SJSA1 (cell line): ENCODE measurements at places on chromosomes 6 and 20. TPM values are rescaled to one million over a fixed set of nuclear protein-coding genes. Genes with fewer than 3 reads are reported as not detected.

- no peaks in the 10 kb centered on the region for H3K27me3 ChIP-seq
- H3K36me3 ChIP-seq = no peaks in the 10 kb centered on the region
- H3K4me3 ChIP-seq = no peak overlapping the region
- no peak overlapping the region for H3K27ac ChIP-seq
- H3K4me1 ChIP-seq = no peaks in the 10 kb centered on the region
- no peak for DNase-seq
These were observed 43.8 kb downstream of the TAF4 start for GRCh38 chr20:62021793-62022385.

DNA sequence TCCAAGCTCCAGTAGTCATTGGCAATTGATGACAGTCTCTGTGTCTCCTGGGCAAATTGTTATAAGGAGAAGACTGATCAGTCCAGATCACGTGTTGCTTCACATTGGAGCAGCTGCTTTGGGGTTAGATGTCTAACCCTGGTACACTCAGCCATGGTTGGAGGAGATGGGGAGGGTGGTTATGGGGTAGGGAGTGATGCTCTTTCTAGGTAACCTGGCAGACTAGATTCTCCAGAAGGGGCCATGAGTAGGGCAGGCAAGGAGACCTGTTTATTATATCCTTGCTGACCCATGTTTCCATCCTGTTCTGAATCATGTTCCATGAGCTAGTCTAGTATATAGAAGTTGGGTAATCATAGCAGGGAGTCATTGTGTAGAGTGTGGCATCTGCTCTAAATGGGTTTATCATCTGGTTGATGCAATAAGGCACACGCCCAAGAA, 50.8 kb upstream of the BACH2 start:
- no peak for DNase-seq
- H3K27ac ChIP-seq = no peak overlapping the region
- H3K4me1 ChIP-seq = peaks cover 13% of the 10 kb centered on the region
- no peak overlapping the region for H3K4me3 ChIP-seq

GRCh38 chr20:17617212-17617867, 47.5 kb downstream of the DSTN start:
- H3K27me3 ChIP-seq = no peaks in the 10 kb centered on the region
- no peak overlapping the region for H3K4me3 ChIP-seq
- DNase-seq = no peak
- no peak overlapping the region for H3K27ac ChIP-seq

- H3K4me1 ChIP-seq = peaks cover 17% of the 10 kb centered on the region
- H3K4me3 ChIP-seq = no peak overlapping the region
- H3K27me3 ChIP-seq = no peaks in the 10 kb centered on the region
- peak; percentile 81 for DNase-seq
- no peak overlapping the region for H3K27ac ChIP-seq
These were observed 327.7 kb downstream of the CDC5L start for GRCh38 chr6:44715188-44715587.

The TNF gene
- not detected in 2 replicates for total RNA-seq
